ENCODE measurements at places on chromosomes 4 and X. TPM values are rescaled to one million over a fixed set of nuclear protein-coding genes. Genes with fewer than 3 reads are reported as not detected.

DNA sequence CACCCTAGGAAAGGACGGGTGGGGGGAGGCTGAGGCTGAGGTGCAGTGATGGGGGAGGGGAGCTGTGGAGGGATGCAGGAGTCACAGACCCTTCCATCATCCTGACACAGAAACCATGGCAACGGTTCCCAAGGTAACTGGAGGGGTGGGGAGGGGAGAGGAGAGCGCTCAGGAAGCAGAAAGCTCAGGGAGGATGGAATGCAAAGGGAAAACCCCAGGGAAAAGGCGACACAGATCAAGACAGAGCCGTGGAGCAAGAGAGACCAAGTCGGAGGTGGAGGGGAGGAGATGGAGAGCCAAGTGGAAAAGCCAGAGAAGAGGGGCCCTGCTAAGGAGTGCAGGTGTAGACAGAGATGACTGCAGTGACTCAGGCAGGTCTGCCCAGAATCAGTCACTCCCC, 14.5 kb downstream of the L1CAM start:
- no peak for DNase-seq

- DNase-seq, result no peak
Observed at GRCh38 chr4:157095716-157096115, 19.8 kb downstream of the GLRB start.

GRCh38 chr4:8050555-8051206, 107.9 kb downstream of the ABLIM2 start:
- peak; percentile 74 for DNase-seq

DNA sequence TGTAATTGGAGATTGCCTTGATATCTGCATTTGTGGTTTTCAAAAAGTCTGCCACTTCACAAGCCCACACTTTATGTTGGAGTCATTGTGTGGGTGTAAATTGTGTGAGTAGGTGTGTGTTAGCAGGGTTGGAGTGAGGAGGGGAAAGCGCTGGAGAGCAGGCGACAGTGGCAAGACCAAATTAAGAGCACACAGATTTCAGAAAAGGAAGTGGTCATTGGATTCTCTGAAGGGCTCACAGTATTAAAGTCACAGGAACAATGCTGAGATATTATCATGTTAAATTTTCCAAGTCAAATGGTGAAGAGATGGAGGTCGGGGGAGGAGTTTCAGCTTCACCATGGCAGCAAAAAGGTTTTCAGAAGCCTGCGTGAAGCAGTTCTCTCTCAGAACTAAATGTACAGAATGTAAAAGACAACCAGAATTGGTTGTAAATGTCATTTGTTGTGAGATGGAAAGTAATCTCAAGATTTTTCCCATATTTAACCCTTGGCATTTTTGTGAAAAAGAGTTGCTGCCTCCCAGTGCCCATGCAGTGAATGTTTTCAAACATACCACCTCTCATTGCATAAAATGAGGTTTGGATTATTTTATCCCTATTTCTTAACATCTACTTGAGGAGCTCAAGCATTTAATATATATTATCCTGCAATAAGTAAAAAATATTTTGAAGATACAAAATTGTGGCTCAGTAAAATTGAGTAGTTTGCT, 265.9 kb downstream of the ZNF674 start:
- DNase-seq, result no peak

DNA sequence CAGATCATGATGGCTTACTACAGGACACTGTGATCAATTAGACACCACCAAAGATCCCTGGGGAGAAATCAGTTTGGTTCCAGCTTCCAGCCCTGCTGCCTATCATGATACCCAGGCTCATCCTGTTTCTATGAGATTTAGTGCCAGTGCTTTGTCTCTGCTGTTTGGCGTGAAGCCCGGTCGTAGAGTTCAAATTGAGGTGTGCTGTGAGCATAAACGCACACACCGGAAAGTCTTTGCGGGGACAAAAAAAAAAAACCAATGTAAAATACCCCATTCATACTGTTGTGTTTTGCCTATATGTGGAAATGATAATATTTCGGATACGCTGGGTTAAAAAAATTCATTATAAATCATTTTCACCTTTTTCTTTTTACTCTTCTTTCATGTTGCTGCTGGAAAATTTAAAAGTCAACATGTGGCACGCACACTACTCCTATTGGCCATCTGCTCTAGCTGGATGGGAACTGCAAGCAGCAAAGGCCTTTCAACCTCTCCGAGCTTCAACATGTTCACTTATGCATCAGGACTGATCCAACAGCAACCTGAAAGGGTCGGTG, 607 bp upstream of the DKC1 start:
- no peak for DNase-seq

- DNase-seq, result no peak
Observed at GRCh38 chr4:118742050-118742449, 56.9 kb downstream of the METTL14 start.

- no peak for DNase-seq
Observed at GRCh38 chrX:37641859-37642258, 43.7 kb upstream of the XK start.

GRCh38 chr4:54658252-54659093, 716 bp downstream of the KIT start:
- DNase-seq, result peak; percentile 71

DNA sequence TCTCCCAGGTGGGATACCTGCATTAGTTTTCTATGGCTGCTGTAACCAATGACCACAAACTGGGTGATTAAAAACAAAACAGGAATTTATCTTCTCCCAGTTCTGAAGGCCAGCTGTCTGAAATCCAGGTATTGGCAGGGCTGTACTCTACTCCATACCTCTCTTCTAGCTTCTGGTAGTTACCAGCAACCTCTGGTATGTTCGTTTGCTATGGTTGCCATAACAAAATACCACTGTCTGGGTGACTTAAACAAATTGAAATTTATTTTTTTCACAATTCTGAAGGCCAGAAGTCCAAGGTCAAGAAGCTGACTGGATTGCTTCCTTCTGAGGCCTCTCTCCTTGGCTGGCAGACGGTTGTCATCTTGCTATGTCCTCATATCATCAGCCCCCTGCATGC, 642.1 kb upstream of the TENM3 start:
- no peak for DNase-seq

DNA sequence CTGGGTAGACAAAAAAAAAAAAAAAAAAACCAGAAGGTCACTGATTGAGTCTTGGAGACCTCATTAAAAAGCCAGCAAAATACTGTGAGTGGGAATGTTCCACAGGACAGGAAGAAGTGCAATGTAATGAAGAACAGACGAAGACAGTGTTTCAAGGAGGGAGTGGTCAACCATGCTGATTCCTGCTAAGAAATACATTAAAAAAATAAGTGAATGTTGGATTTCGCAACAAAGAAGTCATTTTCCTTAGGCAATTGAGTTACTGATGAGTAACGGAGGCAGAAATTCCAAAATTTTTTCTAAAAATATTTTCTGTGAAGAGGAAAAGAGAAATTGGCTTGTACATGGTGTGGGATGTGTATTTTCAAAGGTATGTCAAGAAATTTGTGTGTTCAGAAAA, 94.3 kb upstream of the FAM47B start:
- no peak for DNase-seq

DNA sequence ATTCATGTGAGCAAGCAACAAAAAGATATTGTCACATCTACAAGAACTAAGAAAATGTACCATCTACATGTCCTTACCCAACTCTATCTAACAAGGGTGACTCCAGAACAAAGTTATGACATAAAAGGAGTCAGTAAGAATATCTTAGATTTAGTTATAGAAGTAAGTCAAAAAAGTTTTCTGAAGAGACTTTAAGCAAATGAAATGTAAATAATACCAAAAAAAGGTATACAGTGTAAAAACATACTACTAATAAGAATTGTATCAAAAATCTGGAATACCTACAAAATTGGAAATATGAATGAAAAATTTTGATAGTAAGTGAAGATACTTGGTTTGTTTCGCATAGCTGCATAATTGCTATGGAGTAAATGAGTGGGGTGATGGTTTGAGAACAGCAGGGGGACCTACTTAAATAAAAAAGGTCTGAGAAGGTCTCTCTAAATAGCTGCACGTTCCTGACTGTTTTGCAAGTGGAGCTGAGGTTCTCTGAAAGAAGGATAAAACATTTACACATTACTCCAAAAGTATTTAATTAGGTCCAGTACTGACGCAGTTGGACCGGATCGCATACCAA, 51.0 kb upstream of the ENPP6 start:
- no peak for DNase-seq

GRCh38 chrX:131843987-131844386, 179.1 kb upstream of the STK26 start:
- no peak for DNase-seq

- DNase-seq, result no peak
Observed at GRCh38 chr4:101992446-101992845, 201.9 kb downstream of the BANK1 start.

DNA sequence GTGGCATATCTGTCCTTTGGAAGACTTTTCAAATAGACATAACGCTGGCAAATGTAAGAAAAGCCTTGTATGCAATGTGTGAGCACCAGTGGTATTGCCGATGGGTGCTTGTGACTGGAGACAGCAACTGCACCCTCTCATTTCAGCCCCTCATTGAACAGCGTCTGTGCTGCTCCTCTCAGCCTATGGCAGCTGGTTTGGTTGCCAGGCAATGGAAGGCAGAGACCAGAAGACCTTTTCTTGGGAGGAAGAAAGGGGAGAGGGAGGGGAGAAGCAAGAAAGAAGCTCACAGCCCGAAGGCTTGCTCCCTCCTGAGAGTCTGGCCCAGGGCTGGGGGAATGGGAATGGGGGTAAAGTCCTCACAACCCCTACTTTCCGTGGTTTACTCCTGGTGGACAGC, 20.2 kb downstream of the ZCCHC13 start:
- DNase-seq, result no peak

- no peak for DNase-seq
Observed at GRCh38 chrX:111467896-111468295, 43.5 kb upstream of the SERTM2 start.

DNA sequence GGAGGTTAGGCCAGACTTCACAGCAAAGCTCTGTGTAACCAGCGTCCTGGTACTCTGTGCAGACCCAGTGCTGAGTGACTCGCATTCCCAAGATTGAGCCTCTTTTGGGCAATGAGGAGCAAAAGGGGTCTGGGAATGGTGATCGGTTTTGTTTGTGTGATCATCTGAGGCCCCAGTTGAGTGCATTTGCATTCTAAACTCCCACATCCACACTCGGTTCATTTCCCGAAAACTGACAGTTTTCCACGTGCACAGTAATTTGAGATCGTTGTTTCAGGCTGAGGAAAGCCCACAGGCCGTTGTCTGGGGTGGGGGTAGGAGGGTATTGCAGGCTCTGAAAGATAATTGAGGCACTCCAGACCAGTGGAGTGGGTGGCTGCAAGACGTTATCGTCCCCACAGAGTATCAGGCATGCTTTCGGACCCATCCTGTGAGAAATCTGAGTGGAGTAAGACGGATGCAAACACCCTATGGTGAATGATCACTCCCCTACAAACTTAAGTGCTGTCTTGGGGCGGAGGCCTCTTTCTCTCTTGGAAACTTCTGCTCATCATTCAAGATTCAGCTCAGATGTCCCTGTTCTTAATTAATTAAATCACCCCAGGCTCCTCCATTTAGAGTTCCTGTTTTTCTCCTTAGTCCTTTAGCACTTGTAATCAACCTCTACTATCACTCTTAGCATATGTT, 96.1 kb downstream of the AFF1 start:
- no peak for DNase-seq

Gene FRAS1
- total RNA-seq, result 0.75 TPM

Gene AKAP14
- not detected for total RNA-seq

Gene ABRAXAS1
- total RNA-seq, result 13.7 TPM
